Activated naive CD8-positive, alpha-beta T cell treated with anti-CD3 and anti-CD28 coated beads, Interleukin-2, amount 50 U/mL, for 24 hours (primary cell): ENCODE measurements at places on chromosomes 7 and 10.

- DNase-seq = no peak
Measured at GRCh38 chr7:110987127-110987693, 103.7 kb upstream of the LRRN3 start.

- no peak for DNase-seq
Measured at GRCh38 chr7:24722386-24723177, 34.7 kb downstream of the GSDME start.

DNA sequence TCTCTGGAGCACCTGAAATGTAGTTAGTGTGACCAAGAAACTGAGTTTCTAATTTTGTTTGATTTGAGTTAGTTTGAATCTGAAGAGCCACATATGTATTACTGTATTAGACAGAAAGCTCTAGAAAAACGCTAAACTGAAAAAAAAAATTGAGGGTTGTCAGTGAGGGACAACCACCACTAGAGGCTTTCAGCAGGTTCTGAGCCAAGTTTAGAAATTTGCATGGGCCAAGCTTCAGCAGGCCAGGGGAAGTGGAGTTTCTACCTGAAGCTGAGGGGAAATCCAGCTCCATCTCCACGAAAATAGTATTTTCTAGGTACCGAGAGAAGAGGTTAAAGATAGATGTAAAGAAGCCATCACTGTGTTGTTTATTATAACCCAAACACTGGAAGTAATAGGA is 77.9 kb upstream of the PLXNA4 start:
- no peak for DNase-seq

GRCh38 chr10:129785536-129785981 is 178.5 kb downstream of the EBF3 start:
- no peak for DNase-seq

DNA sequence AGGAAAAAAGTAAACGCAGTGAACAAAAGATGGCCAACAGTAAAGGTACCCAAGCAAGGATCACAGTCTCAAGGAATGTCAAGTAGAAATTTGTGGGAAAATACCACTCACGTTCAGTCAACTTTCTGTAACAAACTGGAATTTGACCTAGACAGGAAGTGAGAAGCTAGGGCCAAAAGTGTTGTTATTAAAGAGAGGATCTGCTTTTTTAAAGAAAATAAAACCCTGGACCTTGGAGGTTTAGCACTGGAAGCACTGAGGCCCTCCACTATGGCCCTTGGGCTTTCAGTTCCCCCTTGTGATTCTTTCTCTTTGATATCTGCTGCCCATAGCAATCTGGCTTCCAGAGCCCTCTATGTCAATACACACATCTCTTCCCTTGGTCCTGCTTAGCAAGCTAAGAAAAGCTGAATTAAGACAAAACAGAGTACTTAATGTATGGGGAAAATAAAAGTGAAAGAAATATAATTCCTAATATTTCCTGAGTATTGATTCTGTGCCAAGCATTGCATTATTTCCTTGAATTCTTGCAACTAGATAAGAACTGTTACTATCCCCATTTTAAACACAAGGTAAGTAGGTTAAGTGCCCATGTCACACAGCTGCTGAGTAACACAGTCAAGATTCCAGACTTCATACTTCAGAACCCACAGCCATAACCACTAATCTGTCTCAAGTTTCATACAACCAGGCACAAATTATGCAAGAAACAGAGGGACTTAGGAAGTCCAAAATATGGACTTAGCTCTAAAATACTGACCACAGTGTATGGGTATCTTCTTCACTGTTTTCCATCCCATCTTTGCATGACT is 2.6 kb upstream of the ZNF438 start:
- no peak for DNase-seq

DNA sequence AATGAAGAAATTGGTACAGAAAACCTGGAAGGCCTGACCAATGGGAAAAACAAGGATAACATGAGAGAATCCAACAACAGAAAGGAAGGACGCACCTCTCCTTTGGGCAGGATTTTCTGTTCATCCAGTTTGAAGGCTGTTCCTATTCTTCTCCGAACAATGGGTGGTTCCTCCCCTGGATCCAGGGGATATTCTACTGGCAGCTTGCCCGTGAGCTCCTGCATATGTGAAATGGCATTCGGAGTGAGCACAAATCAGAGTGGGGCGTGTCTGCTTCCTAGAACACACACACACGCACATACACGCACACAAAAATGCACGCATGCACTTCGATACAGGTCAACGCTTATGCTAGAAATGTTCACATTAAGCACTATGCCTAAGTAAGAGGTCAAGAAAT is 83.5 kb downstream of the PRPF18 start:
- no peak for DNase-seq

- no peak for DNase-seq
Measured at GRCh38 chr7:78368771-78369170, 570.2 kb downstream of the PHTF2 start.

GRCh38 chr7:156261581-156261980 is 379.0 kb upstream of the RNF32 start:
- no peak for DNase-seq

DNA sequence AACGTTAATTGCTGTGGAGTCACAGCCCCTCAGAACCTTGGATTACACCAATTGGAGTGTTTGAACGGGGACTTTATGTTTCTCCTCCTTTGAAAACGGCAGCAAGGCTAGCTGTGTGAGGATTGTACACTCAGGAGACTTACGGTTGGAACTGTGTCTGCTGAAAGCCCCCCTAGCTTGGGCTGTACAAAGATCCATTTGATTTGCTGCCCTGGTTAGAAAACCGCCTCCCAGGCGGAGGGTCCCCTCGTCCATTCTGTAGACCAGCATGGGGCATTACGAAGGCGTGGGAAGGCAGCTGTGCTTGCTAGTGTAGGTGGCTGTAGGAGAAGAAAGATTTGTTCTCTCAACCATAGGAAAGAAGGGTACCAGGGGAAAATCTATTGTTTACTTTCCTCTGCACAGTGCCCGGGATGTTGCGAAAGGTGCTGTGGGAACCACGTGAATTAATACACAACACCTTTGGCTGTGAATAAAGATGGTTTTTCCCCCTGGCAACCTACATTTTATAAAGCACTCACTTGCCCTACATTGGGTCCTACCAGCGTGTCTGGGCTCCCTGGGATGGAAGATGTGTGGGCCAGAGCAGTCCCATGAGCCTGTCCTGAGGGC is 73.4 kb upstream of the BTBD16 start:
- DNase-seq = no peak

- no peak for DNase-seq
Measured at GRCh38 chr7:30877993-30878392, 33.7 kb upstream of the AQP1 start.

GRCh38 chr7:122103064-122103463 is 41.0 kb downstream of the AASS start:
- DNase-seq = no peak

GRCh38 chr10:103109821-103110220 is 83.3 kb downstream of the NT5C2 start:
- DNase-seq = no peak

GRCh38 chr10:79392020-79392398 is 44.7 kb downstream of the PPIF start:
- no peak for DNase-seq

DNA sequence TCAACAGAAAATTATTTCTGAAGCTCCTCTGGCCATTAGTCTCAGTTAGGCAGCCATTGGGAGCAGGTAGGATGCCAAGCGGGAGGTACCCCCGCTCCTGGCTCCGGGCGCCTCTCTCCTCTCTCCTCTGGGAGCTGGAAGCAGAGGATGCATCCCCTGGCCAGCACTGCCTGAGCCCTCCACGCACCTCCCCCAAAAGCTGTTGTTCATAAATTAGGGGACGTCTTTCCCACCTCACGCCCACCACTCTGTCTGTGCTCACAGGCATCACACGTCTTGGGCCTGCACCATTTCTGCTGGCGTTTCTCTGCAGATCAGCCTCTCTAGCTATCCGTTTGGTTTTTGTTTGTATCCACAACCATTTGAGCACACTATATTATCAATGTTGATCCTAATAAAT is 609.0 kb upstream of the FOXK1 start:
- DNase-seq = no peak
